ENCODE measurements at places on chromosomes 1 and 21. TPM values are rescaled to one million over a fixed set of nuclear protein-coding genes. Genes with fewer than 3 reads are reported as not detected.

GRCh38 chr1:212488436-212489283 lies 55.9 kb downstream of the NENF start:
- no peak for DNase-seq

- no peak for DNase-seq
Observed at GRCh38 chr1:111938536-111938935, 50.9 kb downstream of the KCND3 start.

DNA sequence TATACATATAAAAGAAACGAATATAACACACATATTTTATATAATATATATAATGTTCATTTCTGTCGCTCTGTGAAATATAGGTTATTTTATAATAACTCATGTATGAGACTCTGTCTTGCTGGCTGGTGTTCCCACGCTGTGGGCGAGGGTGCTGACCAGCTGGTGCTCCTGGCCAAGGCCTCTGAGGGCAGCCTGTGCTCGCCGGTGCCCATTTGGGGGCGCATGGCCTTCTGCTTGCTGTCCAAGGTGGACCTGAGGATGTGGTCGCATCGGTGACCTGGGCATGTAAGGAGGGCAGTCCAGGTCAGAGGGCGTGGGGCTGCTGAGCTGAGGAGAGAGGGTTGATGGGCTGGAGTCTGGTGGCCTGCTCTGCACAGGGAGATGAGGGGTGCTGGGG lies 1.1 kb upstream of the PCP4 start:
- DNase-seq, result no peak

DNA sequence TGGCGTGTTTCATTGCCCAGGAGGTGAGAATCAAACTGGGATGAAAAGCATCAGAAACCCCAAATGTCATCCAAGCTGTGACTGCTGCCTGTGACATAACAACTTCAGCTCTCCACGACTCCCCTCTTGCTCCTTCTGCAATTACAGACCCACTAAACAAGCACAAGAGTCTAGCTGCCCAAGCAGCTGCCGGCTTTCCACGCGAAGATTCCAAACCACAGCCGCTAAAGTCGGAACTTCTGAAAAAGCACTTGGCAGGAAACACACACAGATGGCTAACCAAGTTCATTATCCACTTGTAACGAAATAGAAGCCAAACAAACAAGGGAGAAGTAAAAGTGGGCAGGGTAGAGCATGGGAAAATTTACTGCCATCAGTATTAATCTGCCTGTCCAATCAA lies 198.1 kb downstream of the SLC35F3 start:
- no peak for DNase-seq

DNA sequence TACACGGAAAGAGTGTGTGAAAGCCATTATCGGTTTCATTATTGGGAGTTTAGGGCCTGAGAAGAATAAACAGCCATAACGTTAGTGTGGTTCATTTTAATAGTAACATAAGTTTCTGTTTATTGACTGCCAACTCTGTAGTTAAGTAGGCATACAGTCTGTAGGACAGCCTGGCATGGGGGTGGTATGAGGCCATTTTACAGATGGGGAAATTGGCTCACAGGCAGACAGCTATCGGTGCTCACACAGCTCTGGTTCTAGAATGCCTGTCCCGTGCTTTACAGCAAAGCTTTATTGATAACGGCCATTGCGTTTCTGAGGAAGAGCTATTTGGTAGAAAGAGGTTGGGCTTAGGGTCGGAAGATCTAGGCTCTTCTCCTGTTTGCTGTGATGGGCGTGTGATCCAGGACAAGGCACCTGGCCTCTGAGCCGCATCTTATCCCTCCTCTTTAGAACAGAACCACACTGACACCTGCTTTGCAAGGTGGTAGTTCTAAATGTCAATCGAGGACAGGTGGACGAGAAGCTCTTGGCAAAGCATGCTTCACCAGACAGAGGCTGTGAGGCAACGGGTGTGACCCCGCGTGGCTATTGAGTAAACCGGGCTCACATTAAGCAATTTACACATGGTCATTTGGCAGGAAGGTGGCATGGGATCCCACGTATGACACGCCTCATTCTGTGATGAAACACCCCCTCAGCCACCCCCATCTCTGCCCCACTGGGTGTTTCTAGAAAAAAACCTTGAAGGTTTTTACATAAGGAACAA lies 14.9 kb downstream of the ETS2 start:
- no peak for DNase-seq

GRCh38 chr1:89025928-89026327 lies 3.3 kb upstream of the GBP3 start:
- no peak for DNase-seq

GRCh38 chr1:219401724-219402625 lies 210.9 kb downstream of the ZC3H11B start:
- DNase-seq, result no peak

- peak; percentile 74 for DNase-seq
Observed at GRCh38 chr1:165144757-165145397, 211.6 kb downstream of the LMX1A start.

DNA sequence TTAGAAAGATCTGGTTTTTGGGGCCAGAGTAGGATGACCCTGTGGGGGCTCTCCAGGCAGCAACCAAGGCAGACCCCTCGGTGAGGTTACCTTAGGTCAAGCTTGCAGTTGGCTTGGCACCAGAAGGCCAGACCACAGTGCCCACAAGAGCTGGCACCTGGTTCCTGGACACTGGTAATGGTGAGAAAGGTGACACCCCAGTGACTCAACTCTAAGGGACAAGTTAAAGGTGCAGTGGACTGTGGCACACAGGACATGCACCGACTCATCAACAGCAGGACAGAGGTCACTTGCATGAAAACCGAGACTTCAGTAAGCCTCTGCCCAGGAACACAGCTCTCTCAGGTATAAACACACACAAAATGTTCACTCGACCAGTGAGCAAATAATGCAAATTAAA lies 6.7 kb downstream of the LRRC38 start:
- no peak for DNase-seq

DNA sequence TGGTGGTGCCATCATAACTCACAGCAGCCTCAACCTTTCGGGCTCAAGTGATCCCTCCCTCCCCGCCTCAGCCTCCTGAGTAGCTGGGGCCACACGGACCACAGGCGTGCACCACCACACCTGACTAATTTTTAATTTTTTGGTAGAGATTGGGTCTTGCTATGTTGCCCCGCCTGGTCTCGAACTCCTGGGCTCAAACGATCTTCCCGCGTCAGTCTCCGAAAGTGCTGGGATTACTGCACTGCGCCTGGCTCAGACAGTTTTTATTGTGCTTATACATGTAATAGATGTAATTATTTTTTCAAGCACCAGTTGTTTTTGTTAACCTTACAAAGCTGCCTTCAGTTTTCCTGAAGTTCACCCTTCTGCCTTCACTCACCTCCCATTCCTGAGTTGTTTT lies 38.0 kb upstream of the HMGN1 start:
- no peak for DNase-seq

GRCh38 chr1:234322979-234323378 lies 50.3 kb upstream of the COA6 start:
- peak; percentile 79 for DNase-seq

DNA sequence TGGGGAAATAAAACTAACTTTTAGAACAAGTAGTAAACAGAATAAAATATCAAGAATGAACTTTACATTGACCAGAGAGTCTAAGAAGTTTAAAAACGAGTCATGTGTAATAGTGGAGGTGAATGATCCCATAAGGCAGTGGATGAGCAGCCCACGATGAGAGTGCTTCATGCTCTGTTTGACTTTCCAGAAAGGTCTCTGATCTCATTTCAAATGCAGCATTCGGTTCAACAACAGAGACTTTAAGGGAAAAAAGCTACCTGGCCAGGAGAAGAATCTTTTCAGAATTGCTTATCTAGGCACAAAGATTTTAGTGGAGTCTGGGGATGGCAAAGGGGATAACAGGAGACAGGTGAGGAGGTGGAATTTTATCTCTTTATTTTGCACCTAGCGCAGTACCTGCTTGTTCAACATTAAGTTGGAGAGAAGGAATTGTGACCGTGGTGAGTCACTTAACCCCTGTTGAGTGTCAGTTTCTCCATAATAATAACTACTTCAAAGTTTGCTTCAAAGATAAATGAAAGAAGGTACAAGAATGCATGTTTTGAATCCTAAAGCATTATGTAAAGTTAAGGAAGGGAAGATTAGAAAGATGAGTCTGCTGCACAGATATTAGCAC lies 94.9 kb upstream of the KIF26B start:
- DNase-seq, result no peak

DNA sequence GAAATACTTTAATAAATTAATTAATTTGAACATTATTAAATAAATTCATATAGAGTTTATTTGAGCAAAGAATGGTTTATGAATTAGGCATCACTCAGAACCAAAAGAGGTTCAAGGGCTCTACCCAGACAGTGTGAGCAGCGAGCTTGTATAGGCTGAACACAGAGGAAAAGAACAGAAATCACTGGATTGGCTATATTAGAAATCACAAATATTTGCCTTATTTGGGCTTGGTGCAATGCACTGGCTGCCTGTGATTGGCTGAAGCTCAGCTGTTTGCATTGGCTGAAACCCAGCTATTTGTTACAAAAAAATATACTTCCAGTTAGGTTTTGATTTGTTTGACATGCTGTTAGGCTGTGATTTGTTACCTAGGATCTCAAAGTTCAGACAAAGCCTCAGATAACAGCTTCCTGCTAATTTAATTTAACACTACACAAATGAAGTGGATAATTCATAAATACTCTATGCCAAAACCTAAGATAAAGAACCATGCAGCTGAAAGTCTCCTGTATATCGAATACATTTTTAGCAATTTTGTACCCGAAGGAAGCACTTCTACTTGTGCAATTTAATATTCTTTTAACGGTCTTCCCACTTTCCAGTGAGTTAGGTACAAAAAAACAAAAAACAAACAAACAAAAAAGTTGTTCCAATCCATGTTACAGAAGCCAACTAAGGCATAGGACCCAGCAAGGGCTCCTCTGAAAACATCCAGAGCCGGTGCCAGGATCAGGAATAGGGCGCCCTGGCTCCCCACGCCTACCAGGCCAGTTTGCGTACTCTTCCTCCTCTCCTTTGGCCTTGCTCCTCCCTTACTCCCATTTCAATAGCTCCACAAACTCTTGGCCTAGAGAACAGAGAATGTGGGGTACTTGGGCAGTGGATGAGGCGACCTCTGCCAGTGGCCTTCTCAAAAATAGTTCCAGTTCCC lies 179.1 kb downstream of the DUSP10 start:
- DNase-seq, result no peak

DNA sequence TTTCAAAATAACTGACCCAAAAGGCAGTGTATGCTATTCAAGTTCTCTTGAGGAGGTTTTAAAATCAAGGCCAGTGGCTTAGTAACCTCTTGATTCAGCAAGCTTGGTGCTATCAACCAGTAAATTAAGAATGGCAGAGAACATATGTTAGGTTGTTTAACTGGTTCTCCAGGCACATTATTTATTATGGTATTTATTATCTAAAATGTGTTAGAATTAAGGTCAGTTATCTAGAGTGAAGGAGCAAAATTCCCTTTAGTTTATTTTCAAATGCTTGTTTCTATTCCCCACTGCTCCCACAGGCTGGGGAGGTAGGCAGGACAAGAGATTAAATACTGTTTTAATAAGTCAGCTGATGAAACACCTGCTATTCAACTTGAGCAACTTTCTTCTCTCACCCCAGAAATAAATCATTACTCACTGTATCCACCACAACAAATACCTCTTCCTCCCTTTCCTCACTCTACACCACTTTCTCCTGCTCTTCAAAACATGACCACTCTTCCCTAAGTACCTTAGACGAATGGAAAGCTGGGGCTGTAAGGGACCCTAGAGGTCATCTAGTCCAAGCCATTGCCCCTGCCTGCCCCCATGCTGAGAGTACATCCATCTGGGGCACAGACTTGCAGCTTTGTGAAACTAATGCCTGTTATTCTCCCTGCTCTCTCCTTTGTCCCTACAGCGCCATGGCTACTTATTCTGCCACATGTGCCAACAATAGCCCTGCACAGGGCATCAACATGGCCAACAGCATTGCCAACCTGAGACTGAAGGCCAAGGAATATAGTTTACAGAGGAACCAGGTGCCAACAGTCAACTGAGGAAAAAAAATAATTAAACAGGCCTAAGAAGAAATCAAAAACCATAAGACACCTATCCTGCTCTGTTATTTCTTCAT lies 71.7 kb downstream of the PRRX1 start:
- no peak for DNase-seq

DNA sequence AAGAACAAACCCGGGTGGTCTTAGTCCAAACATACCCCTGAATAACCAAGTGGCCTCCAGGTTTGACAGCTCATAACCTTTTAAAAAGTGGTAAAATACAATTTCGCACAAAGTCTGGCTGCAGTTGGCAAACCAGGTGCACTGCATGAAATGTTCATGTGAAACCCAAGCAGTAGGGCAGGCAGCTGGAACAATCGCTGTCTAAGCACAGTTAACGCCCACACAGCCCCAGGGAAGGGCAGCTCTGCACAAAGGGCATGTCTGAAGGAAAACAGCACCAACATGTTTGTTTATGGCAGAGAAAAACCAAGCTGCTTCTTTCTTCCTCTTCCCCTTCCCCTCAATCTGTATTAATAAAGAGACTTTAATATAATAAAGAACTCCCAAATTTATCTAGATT lies 49.5 kb downstream of the KIAA1614 start:
- no peak for DNase-seq

- no peak for DNase-seq
Observed at GRCh38 chr1:70509996-70510876, 99.2 kb downstream of the CTH start.

DNA sequence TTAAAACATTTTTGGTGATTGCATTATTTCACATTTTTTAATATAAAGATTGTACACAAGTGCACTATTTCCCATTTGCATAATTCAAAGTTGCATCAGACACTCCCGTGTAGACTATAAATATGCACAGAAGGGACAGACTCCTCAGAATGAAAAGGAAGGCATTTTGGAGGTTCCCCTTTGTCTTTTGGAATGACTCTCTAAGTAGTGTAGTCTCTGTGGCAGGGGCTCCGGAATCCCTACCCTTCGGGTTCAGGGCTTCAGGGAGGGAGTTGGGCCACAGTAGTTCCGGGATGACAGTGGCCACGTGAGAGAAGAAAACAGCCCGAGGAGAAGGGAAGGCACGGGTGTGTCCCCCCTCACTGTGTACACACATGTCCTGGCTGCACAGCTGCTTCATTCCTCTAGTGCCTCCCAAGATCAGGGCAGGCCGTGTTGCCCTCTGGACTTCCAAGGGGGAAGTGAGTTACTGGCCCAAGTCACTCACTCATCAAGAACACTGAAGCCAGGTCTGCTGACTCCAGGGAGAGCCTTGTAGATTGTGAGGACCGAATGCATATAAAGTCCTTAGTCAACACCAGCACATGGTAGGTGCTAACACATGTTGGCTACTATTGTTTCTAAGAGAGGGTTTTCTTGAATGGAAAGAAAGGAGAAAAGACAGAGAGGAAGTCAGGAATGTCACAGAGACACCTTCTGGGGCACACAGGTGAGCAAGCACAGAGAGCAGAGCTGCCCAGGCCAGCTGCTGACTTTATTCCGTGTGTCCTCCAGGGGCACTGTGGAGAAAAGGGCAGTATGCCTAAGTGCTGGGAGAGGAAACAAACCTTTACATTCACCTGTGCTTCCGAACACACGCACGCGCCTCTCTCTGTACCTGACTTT lies 39.8 kb downstream of the LHX4 start:
- DNase-seq, result no peak

Gene SPRR2E
- not detected for total RNA-seq

Gene FAM78B
- 66.0 TPM for total RNA-seq

Gene GMEB1
- total RNA-seq, result 21.2 TPM

Gene DNALI1
- total RNA-seq, result 12.2 TPM

Gene GBP6
- not detected for total RNA-seq

Gene SH3BGR
- 1.5 TPM for total RNA-seq

Gene BSND
- total RNA-seq, result not detected
